ENCODE measurements at places on chromosomes 16 and 17.

DNA sequence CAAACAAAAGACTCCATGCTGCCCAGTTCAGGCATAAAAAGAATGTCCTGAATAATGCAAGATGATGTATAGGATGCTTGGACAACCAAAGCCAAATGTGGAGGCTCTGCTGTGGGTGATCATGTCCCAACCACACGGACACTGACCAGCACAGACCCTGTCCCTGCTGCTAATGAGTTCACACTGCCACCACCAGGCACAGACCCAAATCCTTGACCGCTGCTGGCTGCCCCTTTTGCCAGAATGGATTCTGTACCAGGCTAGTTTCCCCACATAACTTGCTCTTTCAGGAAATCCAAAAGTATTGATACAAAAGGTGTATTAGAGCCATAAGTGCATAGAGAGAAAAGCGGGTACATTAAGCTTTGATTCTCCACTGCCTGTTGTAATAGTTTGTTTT lies 60.9 kb downstream of the XYLT1 start:
- DNase-seq, result no peak

- DNase-seq, result no peak
These were observed 540 bp upstream of the RPL38 start for GRCh38 chr17:74202938-74203337.

- DNase-seq, result no peak
These were observed 14.5 kb downstream of the ZFHX3 start for GRCh38 chr16:73033271-73033998.

DNA sequence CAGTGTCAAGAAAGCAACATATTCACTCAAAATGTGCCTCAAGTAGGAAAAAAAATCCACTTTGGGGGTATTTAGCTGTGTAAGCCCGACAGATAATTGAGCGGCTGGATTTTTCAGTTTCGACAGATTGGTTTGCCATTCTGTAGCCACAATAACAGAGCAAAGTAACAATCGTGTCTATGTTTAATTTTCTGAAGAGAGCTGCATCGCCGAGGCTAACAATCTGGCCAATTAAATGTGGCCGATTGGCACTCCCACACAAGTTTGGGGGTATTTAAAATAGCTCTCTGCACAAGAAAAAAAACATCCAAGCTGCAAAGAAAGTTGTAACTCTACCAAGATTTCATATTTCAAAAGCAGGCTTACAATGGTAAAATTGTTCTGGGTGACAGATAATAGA lies 99.7 kb upstream of the CDH13 start:
- no peak for DNase-seq

GRCh38 chr17:68389041-68389440 lies 68.3 kb downstream of the WIPI1 start:
- DNase-seq, result no peak

DNA sequence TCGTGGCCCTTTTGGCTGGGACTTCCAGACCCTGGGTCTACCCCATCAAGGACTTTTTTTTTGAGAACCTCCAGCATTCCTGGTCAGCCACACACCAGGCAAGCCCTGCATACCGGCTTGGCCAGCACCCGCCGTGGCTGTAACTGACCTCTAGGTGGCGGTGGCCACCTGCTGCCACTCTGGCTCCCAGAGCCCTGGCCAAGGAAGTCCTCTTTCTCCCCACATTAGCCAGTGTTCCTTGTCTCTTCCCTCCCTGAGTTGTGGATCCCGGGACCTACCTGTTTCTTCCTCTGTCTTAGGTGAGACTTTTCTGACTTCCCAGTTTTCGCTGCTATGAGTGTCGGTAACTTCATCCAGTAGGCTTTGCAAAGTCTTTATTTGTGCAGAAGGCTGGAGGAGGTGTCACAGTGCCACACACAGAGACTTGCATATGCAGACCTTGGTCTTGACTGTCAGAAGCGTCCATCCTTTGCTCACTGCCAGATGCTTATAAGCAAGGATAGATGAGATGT lies 348.3 kb downstream of the CPPED1 start:
- DNase-seq, result peak; percentile 14

All from CD4-positive, alpha-beta T cell treated with Interleukin-12 subunit alpha and Interleukin-12 subunit beta, for 1 hour (primary cell).